Activated naive CD8-positive, alpha-beta T cell treated with anti-CD3 and anti-CD28 coated beads, Interleukin-2, amount 50 U/mL, for 16 hours (primary cell): ENCODE measurements at places on chromosomes 4 and X.
A peak's percentile ranks its signal among the peaks of the same experiment; 100 is the strongest.

DNA sequence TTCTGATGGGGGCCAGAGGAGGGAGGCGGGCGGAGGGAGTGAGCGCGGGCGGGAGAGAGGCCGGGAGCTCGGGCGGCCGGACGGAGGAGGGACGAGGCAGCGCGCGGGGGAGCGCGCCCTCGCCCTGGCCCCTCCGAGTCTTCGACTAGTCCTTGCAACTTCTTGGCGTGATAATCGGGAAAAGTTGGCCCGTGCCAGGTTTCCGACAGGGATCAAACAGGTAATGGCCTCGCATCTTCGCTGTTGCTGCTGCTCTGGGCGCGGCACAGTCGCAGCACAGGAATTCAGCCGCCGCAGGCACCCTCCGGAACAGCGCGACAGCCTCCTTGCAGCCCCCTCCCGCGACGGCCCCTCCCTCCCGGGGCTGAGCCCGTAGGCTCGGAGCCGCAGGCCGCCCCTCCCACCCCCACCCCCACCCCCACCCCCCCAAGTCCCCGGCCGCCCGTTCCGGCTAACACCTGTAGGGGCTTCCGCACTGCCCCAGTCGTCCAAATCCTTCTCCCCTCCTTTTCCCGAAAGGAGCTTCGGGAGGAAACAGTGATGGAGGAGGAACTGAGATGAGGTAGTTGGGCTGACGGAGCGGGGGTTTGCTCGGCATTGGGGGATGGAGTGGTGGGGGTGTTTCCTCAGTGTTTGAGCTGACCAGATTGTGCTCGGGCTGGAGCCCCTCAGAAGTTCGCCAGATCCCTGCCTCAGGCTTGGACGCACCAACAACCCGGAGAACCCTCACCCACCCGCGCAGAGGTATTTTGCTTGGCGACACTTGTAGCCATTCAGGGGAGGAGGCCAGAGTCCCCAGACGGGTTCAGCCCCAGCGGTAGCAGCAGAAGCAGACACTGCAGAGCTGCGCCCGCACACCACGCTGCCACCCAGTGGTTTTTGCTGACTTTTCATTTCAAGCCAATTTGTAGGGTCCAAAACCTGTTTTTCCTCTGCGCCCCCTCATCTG, at the start of gene FGF13:
Gene FGF13, minus strand, starts transcription at position 319 of the 949 bp plus-strand sequence. CDS start 714 bp downstream, outside the sequence.
- no peak for DNase-seq

DNA sequence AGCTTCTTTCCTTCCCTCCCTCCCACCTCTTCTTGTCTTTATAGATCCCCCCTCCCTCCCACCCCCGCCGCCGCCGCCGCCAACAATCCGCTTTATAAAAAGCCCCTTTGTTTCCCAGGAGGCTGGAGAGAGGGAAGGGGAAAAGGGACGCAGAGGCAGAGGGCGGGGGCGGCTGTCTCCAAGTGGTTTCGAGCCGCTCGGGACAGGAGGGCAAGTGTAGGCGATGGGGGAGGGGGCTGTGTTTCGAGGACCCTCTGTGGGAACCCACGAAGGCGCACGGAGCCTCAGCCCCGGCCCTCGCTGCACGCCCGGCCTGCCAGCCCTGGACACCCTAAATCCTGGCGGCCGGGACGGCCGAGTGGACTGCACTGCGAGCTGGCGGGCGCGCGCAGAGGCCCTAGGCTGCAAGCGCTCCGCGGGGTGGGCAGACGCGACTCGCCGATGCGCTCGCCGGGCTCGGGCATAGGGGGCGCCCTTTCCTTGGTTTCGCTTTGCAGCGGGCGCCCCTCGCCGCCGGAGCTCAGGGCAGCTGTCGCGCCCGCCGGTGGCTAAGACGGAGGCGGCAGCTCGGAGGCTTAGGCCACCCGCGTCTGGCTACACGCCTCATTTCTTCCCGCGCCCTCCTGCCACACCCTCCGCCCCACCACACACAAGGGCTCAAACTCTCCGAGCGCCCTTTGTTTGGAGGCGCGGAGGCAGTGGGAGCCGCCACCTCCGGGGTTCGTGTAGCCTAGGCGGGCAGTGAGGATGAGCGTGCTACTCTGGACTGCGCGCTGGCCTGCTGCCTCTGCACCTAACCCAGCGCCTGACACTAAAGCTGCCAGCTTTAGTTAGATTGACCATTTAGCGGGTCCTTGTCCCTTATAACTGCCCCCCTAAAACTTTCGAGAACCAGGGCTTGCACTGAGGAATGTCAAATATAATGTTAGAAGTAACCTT, 2.2 kb downstream of the MAMLD1 start:
- peak; percentile 5 for DNase-seq

GRCh38 chr4:169438057-169438480, 167.3 kb upstream of the SH3RF1 start:
- DNase-seq = no peak

GRCh38 chrX:148612431-148612830, 112.0 kb downstream of the AFF2 start:
- no peak for DNase-seq

DNA sequence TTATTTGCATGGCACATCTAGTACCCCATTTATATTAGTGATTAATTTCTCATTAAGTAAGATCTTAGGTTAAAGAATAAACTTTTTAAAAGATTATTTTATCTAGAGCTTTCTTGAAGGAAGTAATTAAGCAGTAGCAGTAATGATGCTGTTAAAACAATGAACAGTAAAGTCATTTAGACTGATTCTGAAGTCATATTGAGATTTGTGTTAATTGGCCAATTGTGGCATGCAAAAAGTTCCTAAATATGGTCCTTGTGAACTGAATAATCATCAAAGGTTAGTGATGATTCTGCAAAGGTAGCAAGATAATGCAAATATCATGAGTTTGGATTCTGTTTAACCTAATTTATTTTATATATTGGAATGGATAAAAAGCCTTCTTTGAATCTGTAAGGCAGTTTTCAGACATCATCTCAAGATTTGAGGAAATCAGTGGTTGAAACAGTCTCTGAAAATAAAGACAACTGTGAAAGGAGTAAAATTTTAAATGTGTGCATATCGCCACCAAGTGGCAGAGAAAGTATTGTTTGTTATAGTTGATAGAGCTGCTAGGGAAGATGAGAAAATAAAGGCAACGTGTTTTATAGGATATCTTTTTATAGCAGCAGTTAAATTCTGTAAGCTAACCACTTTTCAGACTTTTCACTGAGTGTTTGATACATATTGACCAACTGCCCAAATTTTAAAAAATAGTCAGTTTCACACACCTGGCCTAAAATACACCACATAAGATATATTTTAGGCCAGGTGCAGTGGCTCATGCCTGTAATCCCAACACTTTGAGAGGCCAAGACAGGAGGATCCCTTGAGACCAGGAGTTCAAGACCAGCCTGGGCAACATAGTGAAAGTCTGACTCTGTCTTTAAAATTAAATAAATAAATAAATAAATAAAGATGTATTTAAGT, 79.6 kb downstream of the CCKAR start:
- no peak for DNase-seq

GRCh38 chrX:26581091-26581490, 365.1 kb downstream of the MAGEB5 start:
- no peak for DNase-seq

- DNase-seq = no peak
Observed at GRCh38 chr4:107319386-107319785, 283.3 kb upstream of the DKK2 start.

- DNase-seq = no peak
Observed at GRCh38 chr4:73589261-73589847, 30.9 kb downstream of the RASSF6 start.

GRCh38 chr4:1062419-1062818, 50.9 kb downstream of the RNF212 start:
- no peak for DNase-seq

- DNase-seq = peak; percentile 86
Observed at GRCh38 chr4:128809477-128810330, at the start of gene JADE1. Gene JADE1, plus strand, starts transcription at chr4:128809700. Its CDS starts 22,059 bp downstream, at chr4:128831759.

DNA sequence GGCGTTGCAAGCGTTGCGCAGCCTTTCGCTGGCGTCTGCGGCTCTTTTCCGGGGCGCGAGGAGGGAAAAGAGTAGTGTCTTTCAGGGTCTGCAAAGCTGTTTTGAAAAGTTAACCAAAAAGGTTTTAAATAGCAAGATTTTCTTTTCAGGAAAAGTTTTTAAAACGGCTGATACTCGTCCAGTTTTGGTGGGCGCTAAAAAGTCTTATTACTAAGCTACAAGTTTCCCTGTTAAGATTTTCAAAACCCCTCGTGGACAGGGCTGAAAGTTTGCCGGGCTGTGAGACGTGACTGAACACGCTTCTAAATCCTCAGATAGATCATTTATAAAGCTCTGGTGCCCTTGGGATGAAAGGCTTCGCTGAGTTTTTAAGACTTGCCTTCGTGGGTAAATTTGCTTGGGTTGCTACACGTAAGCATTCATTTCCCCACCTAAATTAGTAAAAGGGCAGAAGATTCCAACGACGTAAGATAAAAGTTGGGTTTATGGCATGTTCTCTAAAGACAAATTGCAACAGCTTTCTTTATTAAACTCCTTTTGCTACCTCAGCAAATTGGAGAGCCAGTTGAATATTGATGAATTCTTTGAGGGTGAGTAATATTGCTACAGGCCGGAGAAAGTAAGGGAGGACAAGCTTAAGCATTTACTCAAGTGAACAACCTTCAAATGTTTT, 91.5 kb downstream of the HPRT1 start:
- no peak for DNase-seq

- no peak for DNase-seq
Observed at GRCh38 chr4:148530114-148530513, 87.9 kb upstream of the NR3C2 start.

GRCh38 chr4:13599159-13599558, 28.4 kb downstream of the BOD1L1 start:
- DNase-seq = no peak

DNA sequence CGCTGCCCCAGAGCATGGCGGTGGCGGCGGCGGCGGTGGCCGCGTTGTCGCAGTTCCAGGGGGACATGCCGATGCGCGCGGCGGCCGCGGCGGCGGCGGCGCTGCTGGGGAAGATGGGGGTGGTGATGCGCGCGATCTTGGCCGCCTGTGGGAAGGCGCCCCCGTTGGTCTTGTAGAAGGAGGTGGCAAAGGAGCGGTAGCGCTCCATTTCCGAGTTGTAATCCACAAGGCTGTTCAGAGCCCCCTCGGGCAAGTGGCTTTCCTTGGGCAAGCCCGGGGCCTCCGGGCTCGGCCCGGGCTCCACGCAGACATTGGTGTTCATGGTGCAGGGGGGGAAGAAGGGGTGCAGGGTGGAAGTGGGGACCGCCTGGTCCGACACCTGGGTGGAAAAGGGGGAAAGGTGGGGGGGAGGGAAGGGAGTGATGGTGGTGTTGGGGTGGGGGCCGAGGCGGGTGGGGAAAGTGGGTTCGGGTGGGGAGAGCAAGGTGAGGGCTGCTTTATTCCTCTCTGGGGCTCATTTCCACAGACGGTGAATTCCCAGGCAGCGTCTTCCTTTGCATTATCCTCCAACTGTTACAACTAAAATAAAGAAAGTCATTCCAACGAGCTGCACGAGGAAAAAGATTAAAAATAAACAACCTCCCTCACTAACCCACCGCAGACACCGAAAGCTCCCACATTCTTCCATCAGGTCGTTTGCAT, 3.1 kb downstream of the CXXC4 start:
- no peak for DNase-seq

GRCh38 chrX:39196192-39197102, 395.2 kb downstream of the MID1IP1 start:
- DNase-seq = peak; percentile 14

DNA sequence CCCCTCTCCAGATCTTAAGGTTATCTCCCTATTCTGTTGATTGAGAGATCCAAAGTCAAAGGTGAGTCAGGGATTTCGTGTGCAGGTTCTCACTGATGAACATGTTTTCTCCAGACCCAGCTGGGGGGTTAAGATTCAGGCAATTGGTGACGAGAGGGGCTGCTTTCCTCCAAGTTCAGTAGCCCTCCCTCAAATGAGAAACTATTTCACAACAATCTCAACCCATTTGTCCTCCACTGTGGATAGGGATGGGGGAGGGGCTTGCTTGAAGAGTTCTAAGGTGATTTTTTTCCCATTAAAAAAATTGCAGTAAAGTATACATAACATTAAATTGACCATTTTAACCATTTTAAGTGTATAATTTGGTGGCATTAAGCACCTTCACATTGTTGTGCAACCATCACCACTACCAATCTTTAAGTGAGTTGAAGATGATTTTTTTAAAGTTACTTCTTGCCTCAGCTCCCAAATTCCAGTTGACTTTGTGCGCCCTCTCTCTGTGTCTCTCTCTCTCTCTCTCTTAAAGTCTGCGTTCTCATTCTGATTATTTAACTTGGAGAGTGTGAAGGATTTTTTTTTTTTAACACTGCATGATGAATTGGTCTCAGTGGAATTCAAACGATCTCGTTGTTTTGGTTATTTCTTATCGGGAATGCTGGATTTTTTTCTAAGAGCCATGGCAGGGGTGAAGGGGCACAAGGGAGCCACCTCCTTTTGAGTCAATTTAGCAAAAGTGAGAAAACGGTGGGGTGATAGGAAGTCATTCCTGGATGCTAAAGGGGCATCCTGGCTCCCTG, 175.9 kb downstream of the SHROOM3 start:
- no peak for DNase-seq

DNA sequence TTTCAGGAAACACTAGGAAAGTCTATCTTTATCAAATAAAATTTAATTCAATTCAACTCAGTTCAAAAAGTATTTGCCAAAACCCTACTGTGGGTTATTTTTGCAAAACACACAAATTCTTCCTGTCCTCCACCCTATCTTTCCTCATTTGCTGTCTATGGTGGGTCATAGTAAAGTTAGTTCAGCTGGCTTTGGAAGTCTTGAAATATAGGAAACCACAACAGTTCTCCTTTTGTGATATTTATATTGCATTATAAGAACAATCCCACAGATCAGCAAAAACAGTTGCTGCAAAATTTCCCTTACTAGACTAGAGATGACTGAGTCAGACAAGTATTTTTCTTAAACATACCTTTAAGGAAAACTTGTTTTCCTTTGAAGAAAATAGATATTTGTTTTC, 22.2 kb downstream of the CYBB start:
- DNase-seq = no peak

DNA sequence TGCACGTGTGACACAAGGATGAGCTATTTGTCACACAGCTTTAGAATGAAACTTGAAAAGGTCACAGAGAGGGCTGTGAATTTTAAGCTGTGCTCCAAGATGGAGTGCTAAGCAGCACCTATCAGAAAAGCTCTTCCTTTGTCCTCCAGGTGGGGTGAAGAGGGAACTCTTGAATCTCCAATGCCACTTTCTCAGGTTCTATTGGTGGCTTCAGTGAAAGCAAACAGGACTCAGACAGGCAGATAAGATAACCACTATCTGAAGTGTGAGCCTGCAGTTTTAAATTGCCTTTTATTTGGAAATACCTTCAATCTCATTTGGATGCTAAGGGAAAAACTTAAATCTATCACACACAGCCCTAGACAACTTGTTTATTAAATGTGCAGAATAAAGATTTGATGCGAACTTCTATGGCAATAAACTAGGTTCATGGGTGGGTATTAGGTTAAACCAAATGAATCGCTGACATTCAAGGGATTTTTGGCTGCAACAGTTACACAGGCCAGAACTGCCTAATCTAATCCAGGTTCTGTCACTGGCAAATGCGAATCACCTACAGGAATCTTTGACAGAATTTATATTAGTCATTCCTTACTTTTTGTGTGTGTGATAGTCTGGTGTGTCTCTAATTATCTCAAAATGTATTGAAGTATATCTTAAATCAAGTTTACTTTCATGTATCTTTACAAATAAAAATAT, 13.6 kb upstream of the PDGFRA start:
- DNase-seq = no peak
